ENCODE measurements at places on chromosomes 2 and 18.

DNA sequence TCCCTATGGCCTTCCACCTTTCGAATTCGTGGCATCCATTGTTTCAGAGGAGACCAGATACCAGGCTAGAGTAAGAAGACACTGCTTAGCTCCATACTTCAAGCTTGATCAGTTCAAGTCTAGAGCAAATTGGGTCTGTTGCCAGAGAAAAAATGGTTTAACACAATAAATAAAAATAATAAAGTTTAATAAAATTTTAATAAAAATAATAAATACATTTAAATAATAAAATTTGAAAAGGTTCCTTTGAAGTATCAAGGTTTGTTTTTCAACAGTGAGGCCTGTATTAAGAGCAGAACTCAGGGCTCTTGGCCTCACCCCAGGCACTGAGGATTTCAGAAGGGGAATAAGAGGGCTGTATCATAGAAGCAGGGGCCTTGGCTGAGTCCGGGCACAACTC, 105.6 kb upstream of the REV1 start:
- DNase-seq: no peak

DNA sequence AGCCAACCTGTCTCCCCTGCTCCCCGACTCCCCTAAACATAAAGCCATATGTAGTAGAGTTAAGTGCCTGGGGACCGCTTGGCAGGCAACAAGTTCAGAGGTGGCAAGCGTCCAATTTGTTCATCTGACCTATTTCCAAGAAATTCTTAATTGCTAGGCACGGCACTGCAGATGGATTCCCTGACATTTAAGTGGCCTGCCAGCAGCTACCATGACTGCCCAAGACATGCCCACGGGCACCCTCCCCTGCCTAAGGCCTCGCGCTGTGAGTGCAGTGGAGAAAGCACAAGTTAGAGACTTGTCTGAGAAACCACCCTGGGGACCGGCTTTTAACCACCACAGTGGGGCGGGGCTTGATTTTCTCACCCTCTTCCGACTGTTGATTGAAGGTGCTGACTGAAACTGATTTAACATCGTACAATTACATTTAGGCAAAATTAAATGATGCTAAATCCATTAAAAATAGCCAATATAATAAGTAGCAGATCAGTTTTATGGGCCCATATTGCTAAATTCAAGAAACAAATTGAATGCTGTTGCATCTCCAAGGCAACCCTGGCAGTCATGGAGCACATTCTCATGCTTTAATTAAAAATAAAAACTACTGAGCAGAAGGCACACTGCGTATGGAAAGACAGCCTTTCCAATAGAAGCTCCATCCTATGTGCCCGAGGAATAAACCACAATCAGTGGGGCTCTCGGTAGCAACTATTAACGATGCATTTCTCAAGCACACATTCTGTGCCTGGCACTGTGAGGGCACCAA, 163.6 kb upstream of the ACAA2 start:
- DNase-seq: no peak

DNA sequence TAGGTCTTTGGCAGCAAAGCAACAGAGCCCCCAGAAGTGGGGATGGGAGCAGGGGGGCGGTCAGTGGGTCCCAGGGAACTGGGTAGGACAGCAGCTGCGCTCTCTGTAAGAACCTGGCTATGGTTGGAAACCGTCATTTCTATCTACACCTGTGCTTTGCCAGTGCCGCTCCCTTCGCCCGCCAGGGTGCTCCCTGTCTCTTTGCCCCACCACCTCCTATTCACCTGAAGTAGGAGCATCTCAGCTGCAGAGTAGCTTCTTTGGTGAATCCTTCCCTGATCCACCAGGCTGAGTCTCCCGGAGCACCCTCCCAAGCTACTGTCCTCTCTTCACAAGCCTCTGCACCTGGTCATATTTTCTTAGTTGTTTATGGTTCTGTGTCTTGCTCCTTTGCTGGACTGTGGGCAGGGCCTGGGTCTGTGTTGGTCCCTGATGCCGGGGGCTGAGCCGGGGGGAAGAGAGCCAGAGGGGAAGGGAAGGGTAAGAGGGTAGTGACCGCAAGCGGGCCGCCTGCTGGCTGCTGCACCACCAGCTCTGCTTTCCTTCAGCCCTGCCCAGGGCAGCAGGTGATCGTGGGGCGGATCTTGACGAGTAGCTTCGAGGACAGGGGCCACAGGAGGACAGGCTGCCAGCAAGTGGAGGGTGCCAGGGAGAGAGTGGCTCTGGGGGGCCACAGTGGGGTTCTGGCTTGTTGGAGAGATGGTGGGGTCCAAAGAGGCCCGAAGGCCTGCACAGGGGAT, 45.2 kb downstream of the INPP5D start:
- no peak for DNase-seq

DNA sequence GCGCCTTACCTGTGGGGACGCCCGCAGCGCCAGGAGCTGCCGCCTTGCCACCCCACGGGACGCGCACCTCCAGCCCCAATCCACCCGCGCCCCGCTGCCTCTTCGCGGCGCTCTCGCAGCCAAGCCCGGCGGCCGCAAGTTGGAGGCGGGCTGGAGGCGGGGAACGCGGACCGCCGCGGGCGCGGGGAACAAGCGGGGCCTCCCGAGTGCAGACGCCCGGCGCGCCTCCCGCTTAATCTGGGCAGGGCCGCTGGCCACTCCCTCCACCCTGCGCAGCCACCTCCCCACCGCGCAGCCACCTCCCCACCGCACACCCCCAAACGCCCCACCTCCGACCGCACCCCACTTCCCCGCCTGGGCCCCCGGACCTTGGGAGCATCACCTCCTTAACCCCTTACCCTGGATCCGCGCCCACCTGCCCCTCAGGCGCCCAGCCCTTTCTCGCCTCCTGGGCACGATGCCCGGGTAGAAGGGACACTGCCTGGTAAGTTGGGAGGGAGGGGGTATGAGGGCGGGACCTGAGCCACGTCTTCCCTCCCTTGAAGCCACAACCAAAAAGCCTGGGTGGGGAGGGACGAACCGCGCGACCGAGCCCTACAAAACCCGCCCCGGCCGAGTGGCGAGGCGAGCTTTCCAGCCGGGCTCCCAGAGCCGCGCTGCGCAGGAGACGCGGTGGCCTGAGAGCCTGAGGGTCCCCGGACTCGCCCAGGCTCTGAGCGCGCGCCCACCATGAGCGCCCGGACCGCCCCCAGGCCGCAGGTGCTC, at the start of the genes COL4A3 and COL4A4:
Gene COL4A3 (plus strand): TSS at position 627 of the 765 bp plus-strand sequence. CDS start 103 bp downstream, at position 730.
Gene COL4A4 (minus strand): TSS at position 208 of the 765 bp plus-strand sequence. CDS start 16,722 bp downstream, outside the sequence.
- peak; percentile 24 for DNase-seq

DNA sequence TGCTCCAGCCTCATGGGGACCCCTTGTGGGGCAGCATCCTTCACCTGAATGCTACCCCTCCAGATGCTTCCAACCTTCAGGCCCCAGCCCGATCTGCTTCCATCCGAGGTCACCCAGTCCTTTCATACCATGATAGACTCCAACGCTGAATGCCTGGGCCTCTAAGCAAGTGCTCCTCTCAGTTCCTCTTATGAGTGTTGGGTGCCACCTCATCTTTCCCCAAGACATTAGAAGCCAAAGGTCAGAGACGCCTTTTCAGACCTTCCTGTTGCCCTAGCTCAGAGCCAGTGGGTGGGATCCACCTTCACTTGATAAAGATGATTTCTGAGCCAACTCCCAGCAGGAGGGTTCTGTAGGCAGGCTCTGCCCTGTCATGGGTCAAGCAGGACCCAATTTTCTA, 174.5 kb upstream of the MGAT5 start:
- no peak for DNase-seq

DNA sequence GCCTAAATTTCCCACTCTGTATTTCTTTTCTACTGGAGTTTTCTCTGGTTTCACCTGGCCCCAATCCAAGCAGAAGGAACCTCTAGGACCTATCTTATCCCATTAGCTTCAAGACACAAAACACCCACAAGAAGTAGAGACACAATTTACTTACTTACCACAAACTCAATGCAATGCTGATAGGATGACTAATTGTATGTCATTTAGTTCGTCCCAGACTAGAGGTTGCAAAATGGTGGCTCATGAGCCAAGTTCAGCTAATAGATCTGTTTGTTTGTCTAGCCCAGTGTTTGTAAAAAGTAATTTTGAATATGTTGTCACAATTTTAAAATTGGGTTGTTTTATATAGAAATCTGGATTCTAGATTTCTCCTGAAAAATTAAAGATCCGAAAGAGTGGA, 34.7 kb upstream of the ZSWIM2 start:
- no peak for DNase-seq

DNA sequence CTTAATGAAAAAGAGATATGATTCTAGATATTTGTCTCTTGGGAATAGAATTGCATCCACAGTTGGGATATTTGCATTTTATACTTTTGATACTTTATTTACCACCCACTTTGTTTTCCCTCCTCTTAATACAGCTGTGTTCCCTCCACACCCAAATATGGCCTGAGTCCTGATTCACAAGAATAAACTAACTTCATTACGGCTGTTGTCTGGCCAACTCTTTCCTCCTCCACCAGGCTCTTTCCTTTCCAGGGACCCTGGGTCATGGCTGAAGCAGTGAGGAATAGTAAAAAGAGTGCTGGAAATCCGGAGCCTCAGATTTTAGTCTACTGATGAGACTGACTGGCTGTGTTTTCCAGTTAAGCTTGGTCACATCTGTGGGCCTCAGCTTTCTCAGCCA, 48.4 kb upstream of the STAM2 start:
- no peak for DNase-seq
